Activated T-cell treated with anti-CD3 and anti-CD28 coated beads for 4 hours (primary cell): ENCODE measurements at places on chromosomes 1 and 21.
A peak's percentile ranks its signal among the peaks of the same experiment; 100 is the strongest.

- DNase-seq = no peak
These were observed 152.0 kb upstream of the GRIK3 start for GRCh38 chr1:37186246-37186756.

- DNase-seq = no peak
These were observed 302.7 kb downstream of the DISC1 start for GRCh38 chr1:231929311-231929710.

DNA sequence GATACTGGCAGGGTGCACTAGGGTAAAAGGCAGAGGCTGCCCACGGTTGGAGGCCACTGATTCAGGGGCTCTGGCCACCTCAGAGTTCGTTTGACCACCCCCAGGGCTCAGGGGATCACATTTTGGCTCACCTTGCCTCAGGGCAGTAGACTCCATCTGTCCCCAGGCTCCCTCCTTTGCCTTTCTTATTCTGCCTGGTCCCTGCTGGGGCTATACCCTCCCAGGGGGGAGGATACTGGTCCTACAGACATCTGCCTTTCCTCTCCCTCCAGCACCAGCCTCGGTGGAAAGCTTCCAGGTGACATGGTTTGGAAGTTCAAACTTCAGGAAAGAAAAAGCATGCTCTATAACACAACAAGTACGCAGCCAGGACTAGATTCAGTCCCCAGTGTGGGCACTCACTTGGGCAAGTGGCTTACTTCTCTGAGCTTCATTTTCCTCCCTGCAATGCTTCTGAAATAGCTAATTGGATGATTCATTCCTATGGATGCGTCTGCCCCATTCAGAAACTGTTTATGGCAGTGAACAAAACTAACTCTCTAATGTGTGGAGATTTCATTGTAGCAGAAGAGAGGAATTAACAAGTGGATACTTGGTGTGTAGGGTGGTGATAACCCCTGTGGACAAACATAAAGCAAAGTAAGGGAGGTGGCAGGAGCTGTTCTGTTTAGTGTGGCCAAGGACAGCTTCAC lies 154.8 kb downstream of the TRABD2B start:
- DNase-seq = no peak

GRCh38 chr1:201690528-201690927 lies 138.4 kb upstream of the IPO9 start:
- no peak for DNase-seq

- no peak for DNase-seq
These were observed 10.5 kb downstream of the CHRNB2 start for GRCh38 chr1:154578058-154578418.

GRCh38 chr1:182752077-182752988 lies 37.2 kb upstream of the NPL start:
- no peak for DNase-seq

DNA sequence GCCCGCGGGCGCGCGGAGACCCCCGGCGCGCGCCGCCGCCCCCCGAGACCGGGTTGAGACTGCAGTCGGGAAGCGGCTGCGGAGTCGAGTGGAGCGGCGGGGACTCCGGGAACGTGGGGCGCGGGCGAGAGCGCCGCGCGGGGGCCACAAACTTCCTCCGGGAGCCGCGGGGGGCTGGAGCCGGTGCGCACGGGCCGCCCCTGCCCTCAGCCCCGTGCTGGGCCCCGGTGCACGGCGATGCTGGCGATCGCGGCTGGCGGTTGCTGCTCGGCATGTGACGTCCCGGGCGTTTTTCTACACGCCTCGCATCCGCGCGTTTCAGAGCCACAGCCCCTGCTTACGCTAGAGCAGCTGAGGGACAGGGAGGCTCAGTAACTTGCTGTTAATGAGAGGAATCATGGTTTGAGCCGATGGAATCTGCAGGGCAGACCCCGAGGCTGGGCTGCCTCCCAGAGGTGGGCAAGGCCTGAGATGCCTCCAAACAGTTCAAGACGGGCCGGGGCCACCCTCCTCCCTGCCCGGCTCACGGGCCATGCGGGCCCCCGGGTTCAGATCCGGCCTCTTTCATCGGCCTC lies 520 bp downstream of the TMEM201 start:
- DNase-seq = peak; percentile 28

DNA sequence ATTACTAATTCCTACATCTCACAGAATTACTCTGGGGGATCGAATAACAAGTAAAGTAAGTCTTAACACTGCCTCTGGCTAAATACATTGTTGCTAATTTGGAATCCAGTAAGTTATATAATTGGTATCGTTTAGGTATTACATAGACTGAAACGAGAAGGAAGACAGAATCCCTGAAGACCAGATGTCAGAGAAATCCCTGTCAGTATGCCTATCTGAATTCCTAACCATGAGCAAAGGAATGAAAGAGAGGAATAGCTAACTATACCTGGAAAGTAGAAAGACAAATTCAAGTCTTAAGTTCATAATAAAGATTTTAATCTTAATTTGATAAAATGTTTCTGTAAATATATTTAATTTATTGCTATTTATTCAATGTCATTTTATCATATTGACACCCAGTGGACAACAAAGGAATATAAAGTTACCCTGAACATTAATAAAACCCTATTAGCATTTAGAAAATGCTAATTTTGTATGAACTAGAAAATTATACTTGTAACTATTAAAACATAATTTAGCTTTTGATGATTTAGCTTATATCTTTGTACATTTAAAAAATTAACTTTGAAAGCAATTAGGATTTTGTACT lies 11.4 kb downstream of the DEPDC1 start:
- DNase-seq = no peak

- DNase-seq = no peak
These were observed 143.2 kb downstream of the NOS1AP start for GRCh38 chr1:162212713-162213112.

- no peak for DNase-seq
These were observed 55.4 kb downstream of the NPHP4 start for GRCh38 chr1:5936621-5937372.

DNA sequence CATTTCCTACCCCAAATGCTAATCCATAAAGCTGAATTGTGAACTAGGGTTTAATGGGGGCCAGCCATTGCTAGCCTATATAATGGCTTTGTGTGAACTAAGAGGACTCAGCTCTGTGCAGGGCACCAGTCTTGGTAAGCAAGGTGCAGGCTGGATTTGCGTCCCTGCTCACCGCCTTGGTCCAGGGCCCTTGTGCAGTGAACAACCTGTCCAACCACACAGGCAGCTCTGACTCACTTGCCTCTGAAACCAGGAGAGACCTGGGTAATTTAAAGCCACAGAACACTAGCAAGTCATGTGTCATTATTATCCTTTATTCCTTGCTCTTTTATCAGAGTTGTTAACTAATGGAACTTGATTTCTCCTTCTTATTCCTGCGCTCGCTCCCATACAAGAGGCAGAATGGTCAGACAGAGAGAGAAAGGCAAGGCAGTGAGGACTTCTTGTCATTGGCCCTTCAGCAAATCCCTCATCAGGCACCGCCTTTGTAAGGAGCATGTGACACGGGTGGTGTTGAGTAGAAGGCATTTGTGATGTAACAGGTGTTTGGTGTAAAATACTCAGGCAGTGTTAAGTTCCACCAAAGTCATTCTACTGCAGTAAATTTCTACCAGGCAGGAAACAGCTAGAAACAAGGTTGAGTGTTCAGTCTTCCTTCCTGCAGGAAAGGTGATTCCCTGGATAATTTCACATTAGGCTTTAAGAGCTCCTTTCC lies 67.3 kb upstream of the OLIG2 start:
- DNase-seq = no peak

- DNase-seq = no peak
These were observed 29.6 kb downstream of the PTPRF start for GRCh38 chr1:43560286-43560685.

DNA sequence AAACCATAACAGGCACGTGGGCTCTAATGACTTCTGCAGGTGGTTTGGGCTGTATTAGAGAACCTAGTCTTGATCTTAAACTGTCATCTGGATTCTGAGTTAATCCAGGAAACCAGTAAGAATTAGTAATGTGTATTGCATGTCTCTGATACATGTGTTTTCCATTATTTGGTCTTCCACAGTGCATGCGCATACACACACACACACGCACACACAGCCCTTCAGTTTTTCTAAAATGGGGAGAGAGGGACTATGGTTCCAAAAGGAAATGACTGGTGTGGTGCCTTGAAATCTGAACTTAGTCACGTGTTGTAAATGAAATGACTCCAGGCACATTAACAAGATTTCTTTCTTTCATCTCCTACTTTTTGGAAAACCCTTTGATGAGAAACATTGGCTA lies 67.6 kb downstream of the OLFML2B start:
- no peak for DNase-seq

DNA sequence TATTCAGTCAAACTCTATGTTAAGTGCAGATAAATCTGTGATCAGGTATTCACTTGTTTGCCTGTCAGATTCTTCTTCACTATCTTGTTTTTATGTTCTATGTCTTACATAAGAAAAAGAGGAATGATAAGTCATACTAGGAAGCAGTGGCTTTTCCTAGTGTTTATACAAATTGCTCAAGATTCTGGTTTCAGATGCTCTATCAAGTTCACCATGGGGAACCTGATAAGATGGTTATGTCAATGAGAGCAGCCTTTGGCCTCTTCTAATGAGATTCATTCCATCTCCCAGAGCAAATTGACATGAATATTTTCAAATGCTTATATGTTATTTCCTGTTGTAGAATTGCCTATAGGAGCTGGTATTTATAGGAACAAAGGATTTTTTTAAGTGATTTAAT lies 218.8 kb upstream of the TMPRSS15 start:
- no peak for DNase-seq

- DNase-seq = no peak
These were observed 95.2 kb downstream of the KCNJ15 start for GRCh38 chr21:38351961-38352521.

GRCh38 chr1:15033264-15033663 lies 120.3 kb upstream of the TMEM51 start:
- no peak for DNase-seq

- no peak for DNase-seq
These were observed 18.0 kb downstream of the DLGAP3 start for GRCh38 chr1:34911465-34911864.
